NCI-H748 treated with DMSO at 0.1 percent for 48 hours (cell line): ENCODE measurements at places on chromosomes 12 and 14.

- no peak for DNase-seq
Measured at GRCh38 chr12:29940811-29941210, 157.1 kb upstream of the TMTC1 start.

DNA sequence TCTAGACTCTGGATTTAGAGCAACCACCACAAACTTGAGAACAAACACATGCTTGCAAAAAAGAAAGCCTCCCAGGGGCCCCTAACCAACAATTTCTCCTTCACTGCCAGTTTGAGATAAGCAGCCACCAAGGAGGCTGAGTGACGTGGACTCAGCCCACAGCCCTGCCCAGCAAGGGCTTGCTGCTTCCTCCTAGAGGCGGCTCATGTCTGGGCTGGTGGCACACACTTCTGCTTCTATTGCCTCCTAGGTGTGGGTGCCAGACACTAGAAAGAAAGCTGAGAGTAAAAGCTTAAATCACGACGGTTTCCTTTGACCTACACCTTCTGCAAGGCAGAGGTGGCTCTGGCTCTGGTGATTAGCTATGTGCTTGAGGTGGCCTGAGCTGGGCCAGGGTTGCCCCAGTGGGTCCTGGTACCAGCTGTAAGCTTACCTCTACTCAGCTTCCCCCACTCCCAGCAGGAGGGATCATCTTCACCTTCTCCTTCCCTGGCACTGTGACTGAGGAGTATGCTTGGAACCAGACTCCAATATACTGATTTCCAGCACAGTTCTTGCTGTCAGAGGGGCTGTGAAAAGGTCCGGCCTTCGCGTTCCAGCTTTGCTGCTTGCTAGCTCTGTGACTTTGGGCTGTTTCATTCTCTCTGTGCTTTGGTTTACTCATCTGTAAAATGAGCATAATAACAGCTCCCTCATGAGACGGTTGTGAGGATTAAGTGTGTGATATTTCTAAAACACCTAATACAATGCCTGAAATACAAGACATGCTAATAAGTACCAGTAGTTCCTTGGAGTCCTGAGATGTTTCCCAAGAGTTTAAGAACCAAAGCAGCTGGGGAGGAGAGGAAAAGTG is 89.7 kb upstream of the PARP11 start:
- no peak for DNase-seq

DNA sequence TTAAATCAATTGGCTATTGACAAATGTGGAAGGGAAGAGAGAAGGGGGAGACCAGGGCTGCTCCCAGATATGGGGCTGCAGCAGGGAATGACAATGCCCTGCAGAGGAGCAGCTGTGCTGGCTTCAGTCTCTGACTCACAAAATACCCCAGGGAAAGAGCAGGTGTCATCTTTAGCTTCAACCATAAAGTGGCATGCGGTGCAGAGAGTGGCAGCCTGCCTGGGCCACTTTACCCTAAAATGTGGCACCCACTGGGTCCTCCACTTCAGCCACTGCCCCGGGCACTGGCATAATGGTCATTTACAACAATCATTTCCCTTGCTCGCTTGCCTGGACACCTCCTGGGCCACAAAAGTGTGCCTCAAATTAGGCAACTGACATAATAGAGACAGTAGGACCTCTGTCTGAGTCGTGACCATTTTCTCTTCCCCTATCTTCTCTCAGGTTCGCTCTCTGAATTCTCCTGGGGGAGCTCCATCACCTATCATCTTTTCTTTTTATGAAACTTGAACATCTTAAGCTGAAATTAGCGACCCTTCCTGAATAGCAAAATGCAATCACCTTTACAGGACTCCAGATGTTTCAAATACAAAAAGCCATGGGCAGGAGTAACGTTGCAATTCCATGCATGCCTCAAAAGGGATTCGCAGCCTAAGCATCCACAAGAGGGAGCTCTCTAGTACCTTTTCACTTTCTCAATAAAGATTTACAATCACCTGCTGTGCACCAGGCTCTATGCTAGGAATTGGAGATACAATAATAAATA is 179.9 kb upstream of the ATF7IP start:
- DNase-seq = peak; percentile 70

GRCh38 chr14:26947265-26947664 is 349.4 kb upstream of the NOVA1 start:
- no peak for DNase-seq

- no peak for DNase-seq
Measured at GRCh38 chr12:95073698-95074520, 491 bp upstream of the NR2C1 start.

DNA sequence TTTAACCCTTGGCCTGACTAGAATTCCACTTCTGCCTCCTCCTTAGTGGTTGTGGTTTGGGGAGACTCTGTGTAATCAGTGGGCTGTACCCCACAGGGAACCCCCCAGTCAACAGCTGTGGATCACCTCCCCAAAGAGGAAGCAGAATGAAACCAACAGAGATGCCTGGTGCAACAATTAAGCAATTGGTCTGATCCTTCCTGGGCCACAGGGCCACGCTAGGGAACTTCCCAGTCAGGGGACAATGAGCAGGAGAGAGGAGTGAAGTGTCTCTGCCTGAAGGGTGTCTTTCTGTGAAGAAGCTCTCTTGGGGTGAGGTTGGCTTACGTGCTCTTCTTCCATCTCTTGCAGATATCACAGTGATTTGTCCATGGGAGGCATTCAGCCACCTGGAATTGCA is 8.2 kb downstream of the PDE6H start:
- no peak for DNase-seq

DNA sequence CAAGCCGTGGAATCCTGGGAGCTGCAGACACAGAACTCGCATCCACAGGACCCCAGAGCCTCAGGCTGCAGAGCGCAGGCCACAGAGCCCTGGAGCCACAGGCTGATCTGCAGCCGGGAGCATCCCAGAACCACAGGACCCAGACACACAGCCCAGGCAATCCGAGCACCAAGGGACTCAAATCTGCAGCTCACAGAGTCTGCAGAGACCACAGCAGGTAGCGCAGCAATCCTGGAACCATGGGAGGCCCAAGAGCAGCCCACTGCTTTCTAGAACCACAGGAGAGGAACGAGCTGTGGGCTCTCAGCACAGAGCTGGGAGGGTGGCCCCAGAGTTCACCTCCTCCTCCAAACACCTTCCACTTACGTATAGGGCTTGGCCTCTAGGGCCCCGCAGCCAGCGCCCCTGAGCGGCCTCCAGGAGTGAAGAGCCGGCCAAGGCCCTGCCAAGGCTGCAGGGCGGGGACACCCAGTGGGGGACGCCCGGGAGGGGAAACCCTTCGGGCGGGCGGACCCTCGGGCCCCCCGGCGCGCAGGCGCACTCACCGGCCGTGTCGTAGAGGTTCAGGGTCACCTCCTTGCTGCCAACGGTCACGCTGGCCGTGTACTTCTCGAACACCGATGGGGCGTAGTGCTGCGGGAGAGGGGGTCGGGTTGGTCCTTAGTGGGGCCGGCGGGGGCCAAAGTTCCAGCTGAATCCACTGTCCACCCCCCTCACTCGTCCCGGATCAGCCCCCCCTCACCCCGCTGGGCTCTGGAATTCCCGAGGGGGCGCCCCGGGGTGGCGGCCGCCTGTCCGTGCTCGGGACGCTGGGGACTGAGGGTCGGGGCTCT is 665 bp downstream of the RHOF start:
- DNase-seq = no peak

DNA sequence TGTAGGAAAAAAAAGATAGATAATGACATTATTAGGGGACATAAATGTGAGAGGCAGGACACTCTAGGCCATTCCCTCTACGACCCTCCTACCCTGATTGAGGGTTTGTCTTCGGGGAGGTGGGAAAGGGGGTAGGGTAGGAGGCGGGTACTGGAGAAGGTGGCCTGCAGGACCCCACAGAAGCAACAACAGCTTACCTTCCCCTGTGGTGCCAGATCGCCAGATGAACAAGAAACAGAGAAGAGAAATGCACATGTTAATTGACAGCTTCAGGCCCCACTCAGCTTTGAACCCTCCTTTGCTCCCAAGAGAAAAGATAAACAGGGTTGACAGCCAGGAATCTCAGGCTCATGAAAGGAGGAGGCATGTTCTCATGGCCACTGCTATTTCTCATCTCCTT is 4.8 kb downstream of the PHB2 start:
- DNase-seq = no peak

DNA sequence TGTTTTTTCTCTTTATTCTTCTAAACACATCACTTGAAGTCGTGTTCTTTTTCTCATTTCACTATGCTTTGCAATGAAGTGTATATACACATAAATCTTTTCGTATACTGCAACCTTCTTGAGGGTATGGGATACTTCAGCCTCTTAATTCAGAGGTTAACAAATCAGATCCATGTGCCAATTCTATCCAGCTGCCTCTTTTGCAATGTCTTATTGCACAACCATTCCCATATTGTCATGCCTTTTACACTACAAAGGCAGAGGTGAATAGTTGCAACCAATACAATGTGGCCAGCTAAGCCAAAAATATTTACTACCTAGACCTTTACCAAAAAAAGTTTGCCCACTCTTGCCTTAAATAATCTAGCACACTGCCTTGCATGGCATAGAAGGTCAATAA is 224.5 kb upstream of the FOXG1 start:
- no peak for DNase-seq

GRCh38 chr12:89969093-89969492 is 260.5 kb upstream of the ATP2B1 start:
- DNase-seq = no peak

GRCh38 chr14:91371011-91371989 is 46.3 kb downstream of the CCDC88C start:
- DNase-seq = no peak

DNA sequence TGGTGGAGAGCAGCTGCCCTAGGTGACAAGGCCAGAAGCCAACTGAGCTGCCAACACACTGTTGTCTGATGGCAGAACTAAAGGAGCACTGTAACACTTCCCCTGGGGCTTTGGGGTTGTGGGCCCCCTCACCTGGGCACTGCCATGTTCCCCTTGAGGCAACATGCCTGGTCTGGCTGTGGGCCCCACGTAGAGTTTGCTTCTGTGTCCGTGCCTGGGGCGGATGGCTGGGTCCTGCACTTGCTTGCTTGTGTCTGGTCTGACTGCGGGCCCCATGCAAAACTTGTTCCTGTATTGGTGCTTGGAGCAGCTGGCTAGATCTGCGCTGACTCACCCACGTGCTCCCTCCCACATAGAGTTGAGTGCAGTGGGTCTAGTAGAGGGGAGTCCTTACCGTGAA is 78.4 kb downstream of the MNAT1 start:
- DNase-seq = no peak

GRCh38 chr14:55599250-55599879 is 19.4 kb downstream of the KTN1 start:
- DNase-seq = peak; percentile 53

DNA sequence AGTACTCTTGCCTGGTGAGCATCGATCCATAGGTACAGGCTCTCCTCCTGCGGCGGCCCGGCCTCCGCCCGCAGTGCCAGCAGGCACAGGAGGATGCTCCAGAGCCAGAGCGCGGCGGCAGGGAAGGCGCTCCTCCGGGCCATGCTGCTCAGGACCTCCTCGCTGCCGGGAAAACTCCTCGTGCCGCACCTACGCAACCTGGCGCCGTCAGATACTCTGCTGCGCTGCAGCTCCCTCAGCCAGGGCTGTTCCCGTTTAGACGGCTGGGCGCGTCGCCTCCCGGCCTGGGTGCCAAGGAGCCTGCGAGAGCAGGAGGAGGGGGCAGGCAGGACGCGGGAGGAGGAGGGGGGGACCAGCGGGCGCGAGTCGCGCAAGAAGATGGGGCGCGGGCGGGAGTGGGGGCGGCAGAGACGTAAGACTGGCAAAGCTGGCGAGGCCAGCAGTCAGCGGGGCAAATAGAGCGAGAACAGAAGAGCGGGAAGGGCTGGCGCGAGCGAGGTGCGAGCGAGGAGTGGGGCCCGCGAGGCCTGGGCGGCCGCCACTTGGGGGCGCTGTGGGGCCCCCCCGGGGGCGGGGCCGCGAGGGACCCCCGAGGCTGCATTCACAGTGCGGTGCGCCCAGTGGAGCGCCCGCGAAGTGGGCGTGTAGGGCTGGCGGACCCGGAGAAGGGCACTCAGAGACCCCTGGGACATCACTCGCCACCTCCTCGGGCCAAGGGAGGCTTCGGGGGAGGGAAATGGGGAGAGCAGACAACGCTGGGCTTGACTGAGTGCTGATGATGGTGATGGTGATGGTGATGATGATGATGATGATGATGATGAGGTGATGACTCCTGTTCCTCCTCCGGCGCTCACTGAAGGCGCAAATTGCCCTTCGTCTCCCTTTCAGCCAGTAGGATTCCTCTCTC is at the start of gene WIF1:
TSS of gene WIF1 (minus strand) at position 257 of the 907 bp plus-strand sequence. CDS start at position 143, 114 bp downstream.
- DNase-seq = peak; percentile 45
